ENCODE measurements at places on chromosomes 12 and 14. TPM values are rescaled to one million over a fixed set of nuclear protein-coding genes. Genes with fewer than 3 reads are reported as not detected.

SART3 gene
- total RNA-seq = 62.1 TPM

TAS2R46 gene
- total RNA-seq = 3.2 TPM

TAS2R7 gene
- 0.69 TPM for total RNA-seq

OTUB2 gene
- 11.3 TPM for total RNA-seq

TAS2R19 gene
- 7.6 TPM for total RNA-seq

GNB3 gene
- total RNA-seq = 3.2 TPM

ZNF385A gene
- total RNA-seq = 3.7 TPM

P2RX7 gene
- 5.1 TPM for total RNA-seq

KICS2 gene
- 9.9 TPM for total RNA-seq

ERBB3 gene
- 6.2 TPM for total RNA-seq

TSPAN8 gene
- 0.69 TPM for total RNA-seq

KCNH3 gene
- 9.2 TPM for total RNA-seq

ITGA7 gene
- total RNA-seq = 14.5 TPM

GAS2L3 gene
- 39.7 TPM for total RNA-seq

TEX52 gene
- total RNA-seq = not detected

DBX2 gene
- total RNA-seq = 6.9 TPM

PRH2 gene
- 0.92 TPM for total RNA-seq

WSB2 gene
- 322 TPM for total RNA-seq

IFT81 gene
- 79.6 TPM for total RNA-seq

RERG gene
- 9.0 TPM for total RNA-seq

CMA1 gene
- not detected for total RNA-seq

NEK9 gene
- 46.1 TPM for total RNA-seq

FLRT2 gene
- total RNA-seq = 46.6 TPM

RPGRIP1 gene
- total RNA-seq = 0.69 TPM

ARHGEF40 gene
- 23.5 TPM for total RNA-seq

PPFIA2 gene
- 143 TPM for total RNA-seq

GLRX5 gene
- total RNA-seq = 38.5 TPM

EMP1 gene
- 5.3 TPM for total RNA-seq

SLC17A8 gene
- 10.1 TPM for total RNA-seq

TAS2R31 gene
- total RNA-seq = 8.1 TPM

PHLDA1 gene
- 29.1 TPM for total RNA-seq

HOXC12 gene
- not detected for total RNA-seq

GPR68 gene
- total RNA-seq = 8.1 TPM

TGM1 gene
- total RNA-seq = 3.0 TPM

KRT81 gene
- total RNA-seq = 0.23 TPM

SELPLG gene
- total RNA-seq = 2.8 TPM

C2CD5 gene
- total RNA-seq = 137 TPM

AEBP2 gene
- 63.0 TPM for total RNA-seq

HEATR5A gene
- 48.9 TPM for total RNA-seq

RTL1 gene
- total RNA-seq = 0.92 TPM

SLC16A7 gene
- 23.1 TPM for total RNA-seq

DPF3 gene
- 15.5 TPM for total RNA-seq

ZBTB1 gene
- total RNA-seq = 54.4 TPM

TMEM179 gene
- 56.7 TPM for total RNA-seq

TDRD9 gene
- 4.4 TPM for total RNA-seq

BATF gene
- 1.6 TPM for total RNA-seq

MGAT4C gene
- total RNA-seq = 82.4 TPM

FBLN5 gene
- total RNA-seq = 10.1 TPM

ACVRL1 gene
- 8.8 TPM for total RNA-seq
